Type B pancreatic cell (in vitro differentiated cells): ENCODE measurements at places on chromosomes 4 and X. TPM values are rescaled to one million over a fixed set of nuclear protein-coding genes. Genes with fewer than 3 reads are reported as not detected.

DNA sequence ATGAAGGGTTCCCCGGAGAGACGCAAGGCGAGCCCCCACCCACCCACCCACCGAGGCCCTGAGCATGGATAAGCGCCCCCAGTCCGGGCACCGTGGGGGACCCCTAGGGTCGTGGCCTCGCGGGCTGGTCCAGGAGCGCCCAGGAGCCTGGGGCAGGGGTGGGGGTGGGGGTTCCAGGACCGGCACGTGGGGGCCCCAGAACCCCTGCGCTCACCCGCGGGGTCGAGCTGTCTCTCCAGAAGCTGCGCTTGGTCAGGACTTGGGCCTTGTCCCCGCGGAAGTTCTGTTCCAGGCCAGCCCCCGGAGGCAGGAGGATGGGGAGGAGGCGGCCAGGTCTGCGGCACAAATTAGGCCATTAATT lies 11.2 kb upstream of the SHOX start:
- no peak for DNase-seq

DNA sequence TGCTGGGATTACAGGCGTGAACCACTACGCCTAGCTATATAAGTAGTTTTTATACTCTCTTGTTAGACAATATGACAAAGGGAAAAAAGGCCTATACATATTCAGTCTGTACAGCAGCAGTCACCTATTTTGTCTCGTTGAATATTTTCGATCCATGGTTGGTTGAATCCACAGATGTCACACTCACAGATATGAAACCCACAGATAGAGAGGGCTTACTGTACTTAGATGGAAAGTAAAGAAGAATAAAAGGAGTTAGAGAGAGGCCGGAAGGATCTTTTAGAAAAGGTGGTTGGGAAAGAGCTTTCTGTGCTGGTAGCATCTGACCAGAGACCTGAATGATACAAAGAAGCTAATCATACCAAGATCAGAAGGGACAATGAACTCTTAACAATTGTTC lies 38.3 kb upstream of the SPINK2 start:
- DNase-seq, result no peak

DNA sequence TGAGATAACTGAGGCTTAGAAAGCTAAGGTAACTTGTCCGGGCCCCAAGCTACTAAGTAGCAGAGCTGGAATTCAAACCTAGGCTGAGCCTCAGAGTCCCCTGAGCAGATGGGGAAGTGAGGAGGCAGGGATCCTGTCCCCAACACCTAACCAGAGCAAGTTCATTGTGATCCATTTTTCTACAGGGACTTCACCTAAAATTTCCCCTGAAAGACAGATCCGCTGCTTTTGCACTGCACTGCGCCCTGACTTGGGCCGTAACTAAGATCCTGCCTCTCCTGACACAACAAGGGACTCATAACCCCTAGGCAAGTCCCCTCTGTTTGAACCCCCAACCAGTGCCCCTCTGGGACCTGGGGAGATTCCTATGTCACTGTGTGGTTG lies 25.6 kb upstream of the MTM1 start:
- DNase-seq, result no peak

DNA sequence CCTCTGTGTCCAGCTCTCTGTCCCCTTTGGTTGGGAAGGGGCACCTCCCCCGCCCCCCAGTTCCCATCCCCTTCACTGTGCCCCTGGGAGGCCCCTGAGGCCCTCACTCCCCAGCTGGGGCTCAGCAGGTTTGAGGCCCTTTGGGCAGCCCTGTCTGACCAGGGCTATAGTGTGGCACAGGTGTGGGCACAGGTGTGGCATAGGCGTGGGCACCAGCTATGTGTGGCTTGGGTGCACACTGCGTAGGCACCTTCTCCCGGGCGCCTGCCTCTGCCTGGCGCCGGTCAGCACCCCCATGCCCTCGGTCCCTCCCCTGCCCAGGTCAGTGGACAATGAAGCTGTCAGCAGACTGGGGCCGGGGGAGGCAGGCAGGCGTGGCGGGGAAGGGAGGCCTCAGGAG lies 7.5 kb upstream of the FGFR3 start:
- DNase-seq, result no peak

GRCh38 chrX:11628399-11628798 lies 37.3 kb downstream of the ARHGAP6 start:
- no peak for DNase-seq

DNA sequence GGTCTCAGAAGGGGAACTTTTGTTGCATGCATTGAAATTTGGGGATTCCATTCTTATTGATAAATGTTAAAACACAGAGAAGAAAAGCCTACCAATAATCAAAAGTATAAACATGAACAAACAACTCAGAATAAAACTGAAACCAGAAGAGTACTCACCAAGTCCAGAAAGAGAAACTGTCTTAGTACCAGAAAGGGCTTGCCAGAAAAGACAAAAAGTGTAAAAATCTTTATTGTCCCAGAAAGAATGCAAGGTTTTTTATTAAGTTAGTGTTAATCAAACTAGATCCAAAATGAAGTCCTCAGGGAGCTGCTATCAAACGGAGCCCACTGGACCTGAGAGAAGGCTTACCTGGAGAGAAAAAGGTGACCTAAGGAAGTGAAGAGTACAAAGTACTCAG lies 897.5 kb downstream of the PCDH7 start:
- DNase-seq, result no peak

GRCh38 chr4:9804918-9805317 lies 23.5 kb downstream of the DRD5 start:
- no peak for DNase-seq

- no peak for DNase-seq
Observed at GRCh38 chr4:76736414-76736813, 161.5 kb downstream of the SOWAHB start.

DNA sequence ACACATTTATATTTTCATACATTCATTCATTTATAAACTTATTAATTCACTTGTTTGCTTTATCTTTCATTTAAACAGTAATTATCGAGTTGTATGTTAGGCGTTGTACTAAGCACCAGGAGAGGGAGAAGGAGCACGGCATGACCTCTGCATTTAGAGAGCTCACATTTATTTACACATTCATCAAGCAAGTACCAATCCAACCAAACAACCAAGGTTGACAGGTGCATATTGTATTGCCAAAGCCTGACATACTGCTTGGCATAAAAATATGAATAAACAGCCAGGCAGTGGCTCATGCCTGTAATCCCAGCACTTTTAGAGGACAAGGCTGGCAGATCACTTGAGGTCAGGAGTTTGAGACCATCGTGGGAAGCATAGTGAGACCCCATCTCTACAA lies 37.0 kb upstream of the CLNK start:
- DNase-seq, result no peak

GRCh38 chr4:148735432-148736155 lies 293.4 kb upstream of the NR3C2 start:
- no peak for DNase-seq

DNA sequence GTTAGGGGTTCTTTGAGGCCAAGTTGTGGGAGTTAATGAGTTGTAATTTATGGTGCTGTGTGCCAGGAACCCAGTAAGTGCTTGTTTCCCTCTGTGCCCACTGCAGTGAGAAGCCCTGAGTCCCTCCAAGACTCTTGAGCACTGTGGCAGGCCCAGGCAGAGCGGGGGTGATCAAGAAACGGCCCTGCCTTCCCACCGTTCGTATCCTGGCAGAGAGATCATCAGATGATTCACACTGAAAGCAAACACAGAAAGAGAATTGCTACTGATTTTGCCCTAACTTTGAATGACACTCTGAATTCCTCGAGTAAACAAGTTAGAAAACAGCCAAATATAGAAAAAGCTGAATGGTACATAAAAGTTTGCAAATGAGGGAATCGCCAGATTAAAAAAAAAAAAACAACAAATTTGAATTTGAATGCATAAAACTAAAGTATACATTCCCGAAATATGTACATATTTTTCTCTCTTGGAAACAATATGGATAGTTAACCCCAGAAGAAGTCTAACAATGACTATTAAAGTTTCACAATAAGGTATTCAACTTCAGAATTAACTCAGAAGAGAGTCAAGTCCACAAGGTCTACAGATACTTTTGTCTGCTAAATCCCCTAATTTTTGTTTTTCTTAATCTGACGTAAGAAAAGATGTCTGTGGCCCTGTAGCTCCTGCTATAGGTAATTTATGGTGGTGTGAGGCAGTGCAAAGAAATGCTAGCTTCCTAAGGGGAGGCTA lies 71.8 kb downstream of the AFAP1 start:
- no peak for DNase-seq

DNA sequence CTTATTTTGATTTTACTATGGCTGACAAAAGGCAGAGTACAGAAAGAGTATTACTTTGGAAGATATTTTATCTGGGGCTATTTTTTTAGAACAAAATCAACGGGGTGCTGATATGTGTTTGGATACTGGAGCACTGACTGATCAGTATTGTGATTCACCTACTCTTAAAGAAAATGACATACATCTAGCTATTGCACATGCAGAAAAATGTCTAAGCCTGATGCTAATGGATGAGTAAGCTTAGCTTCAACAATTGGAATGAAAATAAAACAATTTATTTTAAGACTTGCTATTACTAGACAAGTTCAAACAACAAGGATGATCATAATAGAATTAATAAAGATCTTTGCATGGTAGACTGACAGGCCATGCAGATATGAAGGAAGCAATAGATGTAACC lies 262.0 kb downstream of the PPP1R2C start:
- DNase-seq, result no peak

GRCh38 chr4:828641-829271 lies 2.8 kb upstream of the CPLX1 start:
- peak; percentile 68 for DNase-seq

Gene NSUN7
- total RNA-seq, result 8.3 and 12.3 TPM in 2 replicates

Gene POU3F4
- total RNA-seq, result 0.45 and 1.3 TPM in 2 replicates

Gene MAGEB10
- not detected in 2 replicates for total RNA-seq

Gene GIMD1
- not detected in 2 replicates for total RNA-seq

Gene XK
- 1.6 and 1.7 TPM in 2 replicates for total RNA-seq

Gene SLC38A5
- total RNA-seq, result 1.8 and 4.6 TPM in 2 replicates

Gene NOA1
- 21.1 and 23.2 TPM in 2 replicates for total RNA-seq
